Stimulated activated CD8-positive, alpha-beta memory T cell treated with anti-CD3 and anti-CD28 coated beads, Interleukin-4, amount 100 ng/mL, for 1 hour (primary cell): ENCODE measurements at places on chromosomes 7 and 10.

DNA sequence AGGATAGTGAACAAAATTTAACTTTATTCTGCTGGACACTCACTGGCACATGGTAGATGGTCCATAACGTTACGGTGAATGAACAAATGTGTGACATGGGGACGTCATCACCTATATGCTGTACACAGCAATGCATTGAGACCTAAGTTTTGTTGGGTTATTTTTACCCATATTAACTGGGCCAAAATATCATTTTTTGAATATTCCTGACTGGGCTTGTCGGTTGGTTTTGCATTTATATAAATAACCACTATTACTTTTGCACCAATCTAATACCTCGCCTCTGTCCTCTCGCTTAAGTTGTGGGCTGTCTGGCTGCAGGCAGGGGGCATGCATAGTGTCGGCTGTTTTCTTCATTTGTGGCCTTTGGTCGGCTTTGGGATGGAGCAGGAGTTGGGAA is 161.7 kb downstream of the USP6NL start:
- DNase-seq = no peak

- DNase-seq = no peak
Measured at GRCh38 chr7:125046767-125047166, 117.1 kb upstream of the POT1 start.

GRCh38 chr7:118734541-118734940 is 510.0 kb downstream of the ANKRD7 start:
- DNase-seq = no peak

DNA sequence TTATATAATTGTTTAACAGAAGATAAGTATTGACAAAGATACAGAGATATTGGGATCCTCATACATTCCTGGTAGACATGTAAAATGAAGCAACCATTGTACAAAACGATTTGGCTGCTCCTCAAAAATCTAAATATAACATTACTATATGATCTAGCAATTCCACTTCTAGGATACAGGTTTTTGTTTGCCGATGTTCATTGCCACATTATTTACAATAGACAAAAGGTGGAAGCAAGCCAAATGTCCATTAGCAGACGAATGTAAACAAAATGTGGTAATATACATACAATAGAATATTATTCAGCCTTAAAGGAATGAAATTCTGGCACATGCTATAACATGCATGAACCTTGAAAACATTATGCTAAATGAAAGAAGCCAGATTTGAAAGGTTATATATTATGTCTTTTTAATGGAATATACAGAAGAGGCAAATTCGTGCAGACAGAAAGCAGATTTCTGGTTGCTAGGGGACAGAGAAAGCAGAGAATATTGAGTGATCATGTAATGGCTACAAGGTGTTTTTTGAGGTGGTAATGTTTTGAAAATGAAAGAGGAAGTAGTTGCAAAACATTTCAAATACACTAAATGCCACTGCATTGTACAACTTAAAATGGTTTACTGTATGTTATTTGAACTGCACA is 44.9 kb downstream of the POLR1F start:
- no peak for DNase-seq

GRCh38 chr10:71268247-71268691 is 50.8 kb upstream of the SLC29A3 start:
- no peak for DNase-seq

GRCh38 chr7:25775999-25776743 is 375.8 kb upstream of the NFE2L3 start:
- DNase-seq = no peak

DNA sequence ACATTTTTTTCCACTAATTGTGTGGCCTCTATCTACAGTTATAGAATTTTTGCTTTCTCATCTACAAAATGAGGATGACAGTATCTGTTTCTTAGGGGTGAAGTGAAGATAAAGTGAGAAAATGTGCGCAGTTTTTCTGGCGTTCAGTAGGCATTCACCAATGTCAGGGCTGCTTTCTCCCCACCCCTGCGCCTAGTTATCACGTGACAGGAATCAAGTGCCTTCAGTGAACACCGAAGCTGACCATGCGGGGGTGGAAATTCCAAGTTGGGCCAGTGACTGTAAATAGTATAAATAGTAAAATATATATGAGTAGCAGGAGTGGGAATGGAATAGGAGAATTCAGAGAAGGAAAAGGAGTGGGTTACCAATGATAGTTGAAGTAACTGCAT is 77.4 kb downstream of the TAF3 start:
- DNase-seq = no peak

- no peak for DNase-seq
Measured at GRCh38 chr7:157056957-157057902, 46.8 kb upstream of the MNX1 start.

DNA sequence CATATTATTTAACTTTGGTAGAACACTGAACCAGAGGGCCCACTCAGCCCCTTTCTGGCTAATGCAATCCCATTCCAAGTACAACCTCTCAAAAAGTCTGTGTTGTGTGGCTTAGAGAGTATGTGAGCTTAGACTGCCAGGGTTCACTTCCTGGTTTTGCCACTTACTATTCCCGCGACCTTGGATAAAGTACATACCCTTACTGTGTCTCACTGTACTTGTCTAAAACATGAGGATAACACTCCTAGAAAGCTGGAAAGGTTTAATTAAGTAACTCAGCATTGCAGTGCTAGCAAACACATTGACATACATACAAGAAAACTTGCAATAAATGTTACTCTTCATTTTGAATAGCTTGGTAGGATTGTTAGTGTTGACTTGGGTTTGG is 215.8 kb downstream of the CHCHD3 start:
- no peak for DNase-seq

- DNase-seq = no peak
Measured at GRCh38 chr10:52245547-52245946, 68.5 kb upstream of the DKK1 start.

- no peak for DNase-seq
Measured at GRCh38 chr10:14253711-14254110, 77.0 kb downstream of the FRMD4A start.

DNA sequence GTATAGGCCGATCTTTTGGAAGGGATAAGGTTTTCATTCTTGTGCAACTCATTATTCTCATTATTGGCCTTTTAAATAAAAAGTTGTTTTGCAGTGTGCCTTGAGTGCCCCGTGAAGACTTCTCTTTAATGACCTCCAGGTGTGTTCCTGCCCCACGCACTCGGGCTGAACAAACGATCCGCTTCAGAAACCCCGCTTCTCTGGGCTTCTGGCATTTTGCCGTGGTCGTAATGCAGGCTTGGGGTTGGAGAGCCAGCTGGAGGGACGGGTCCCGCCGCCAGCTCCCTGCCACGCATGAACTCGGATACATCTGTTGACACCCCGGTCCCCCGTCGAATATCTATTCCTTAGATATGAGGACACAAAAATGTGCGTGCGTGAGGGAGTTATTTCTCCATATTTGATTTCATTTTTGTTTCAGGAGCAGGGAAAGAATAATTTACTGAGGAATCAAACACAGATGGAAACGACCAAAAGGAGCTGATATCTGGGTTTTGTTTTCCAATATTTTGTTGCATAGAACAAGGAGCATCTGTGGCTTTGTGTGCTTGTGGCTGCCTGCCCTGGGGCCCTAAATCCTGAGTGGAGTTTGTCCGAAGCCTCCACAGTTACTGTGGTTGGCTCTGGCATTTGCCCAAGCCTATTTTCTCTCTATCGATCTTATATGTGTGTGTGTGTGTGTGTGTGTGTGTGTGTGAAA is 17.0 kb upstream of the TTYH3 start:
- DNase-seq = no peak

GRCh38 chr7:82534684-82535083 is 91.1 kb upstream of the CACNA2D1 start:
- no peak for DNase-seq

GRCh38 chr7:117098457-117098856 is 145.2 kb downstream of the ST7 start:
- no peak for DNase-seq

DNA sequence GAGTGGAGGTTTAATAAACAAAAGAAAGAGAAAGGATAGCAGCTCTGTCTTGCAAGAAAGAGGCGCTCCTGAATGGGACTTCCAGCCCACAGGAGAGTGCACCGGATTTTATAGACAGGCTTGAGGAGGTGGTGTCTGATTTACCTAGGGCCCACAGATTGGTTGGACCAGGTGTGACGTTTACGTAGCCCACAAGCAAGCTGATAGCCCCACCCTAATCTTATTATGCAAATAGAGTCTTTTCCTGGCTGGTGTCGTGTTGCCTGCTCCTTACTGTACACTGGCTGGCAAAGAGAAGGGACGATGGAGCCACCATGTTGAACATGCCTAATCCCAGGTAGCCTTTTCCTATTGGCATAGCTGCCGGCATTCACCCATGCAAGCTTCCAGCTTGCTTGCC is 319.7 kb upstream of the POM121L12 start:
- no peak for DNase-seq

GRCh38 chr10:10726101-10726500 is 291.6 kb upstream of the CELF2 start:
- no peak for DNase-seq

DNA sequence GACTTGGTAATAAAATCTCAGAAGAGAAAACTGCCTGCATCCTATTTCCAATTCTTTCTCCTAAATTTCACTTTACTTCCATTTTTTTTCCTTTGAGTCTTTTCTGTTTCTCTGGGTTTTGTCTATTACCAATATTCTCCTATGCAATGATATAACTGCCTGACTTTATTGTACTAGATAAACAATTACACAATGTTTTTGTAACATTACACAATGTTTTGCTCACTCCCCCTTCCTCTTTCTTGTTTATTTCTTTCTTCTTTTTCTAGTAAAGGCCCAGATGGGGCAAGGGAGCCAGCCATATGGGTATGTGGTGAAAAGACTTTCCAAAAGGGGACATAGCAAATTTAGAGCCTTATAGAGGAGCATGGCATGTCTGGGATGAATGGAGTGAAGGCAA is 278.7 kb upstream of the PHYHIPL start:
- no peak for DNase-seq

- no peak for DNase-seq
Measured at GRCh38 chr10:21624951-21625350, 90.9 kb downstream of the MLLT10 start.

DNA sequence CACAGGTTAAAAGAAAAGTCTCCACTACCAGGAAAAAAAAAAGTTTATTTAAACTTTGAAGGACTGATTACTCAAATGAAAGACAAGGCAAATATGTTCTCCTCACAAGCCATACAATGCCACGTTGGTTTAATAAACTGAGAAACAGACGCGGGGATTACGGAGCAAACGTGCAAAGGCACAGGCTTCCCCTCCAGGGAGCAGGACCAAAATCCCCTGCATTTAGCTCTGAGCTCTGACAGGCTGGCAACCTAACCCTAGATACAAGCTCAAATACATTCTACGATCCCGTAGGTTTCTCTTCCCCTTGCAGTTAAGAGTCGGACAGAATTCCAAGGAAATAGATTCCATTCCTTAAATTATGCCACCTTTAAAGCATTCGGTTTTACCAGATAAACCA is 7.7 kb upstream of the GRB10 start:
- no peak for DNase-seq

GRCh38 chr10:36117231-36117630 is 475.1 kb upstream of the FZD8 start:
- no peak for DNase-seq

GRCh38 chr7:78124216-78124615 is 325.6 kb downstream of the PHTF2 start:
- no peak for DNase-seq

DNA sequence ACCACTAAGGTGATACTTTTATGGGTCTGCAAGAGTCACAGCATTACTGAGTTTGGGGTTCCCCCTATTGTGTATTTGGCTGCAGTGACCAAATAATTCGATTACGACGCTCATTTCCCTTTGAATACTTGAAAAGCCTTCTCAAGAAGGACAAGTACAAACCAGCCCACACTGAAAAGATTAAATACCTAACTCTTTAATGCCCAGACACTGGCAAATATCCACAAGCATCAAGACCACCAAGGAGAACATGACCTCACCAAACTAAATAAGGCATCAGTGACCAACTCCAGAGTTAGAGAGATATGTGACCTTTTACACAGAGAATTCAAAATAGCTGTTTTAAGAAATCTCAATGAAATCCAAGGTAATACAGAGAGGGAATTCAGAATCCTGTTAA is 31.8 kb upstream of the SFTPD start:
- no peak for DNase-seq

- DNase-seq = no peak
Measured at GRCh38 chr7:100839361-100839760, 12.0 kb upstream of the EPHB4 start.

GRCh38 chr10:79038841-79039201 is 29.9 kb upstream of the ZMIZ1 start:
- DNase-seq = no peak

DNA sequence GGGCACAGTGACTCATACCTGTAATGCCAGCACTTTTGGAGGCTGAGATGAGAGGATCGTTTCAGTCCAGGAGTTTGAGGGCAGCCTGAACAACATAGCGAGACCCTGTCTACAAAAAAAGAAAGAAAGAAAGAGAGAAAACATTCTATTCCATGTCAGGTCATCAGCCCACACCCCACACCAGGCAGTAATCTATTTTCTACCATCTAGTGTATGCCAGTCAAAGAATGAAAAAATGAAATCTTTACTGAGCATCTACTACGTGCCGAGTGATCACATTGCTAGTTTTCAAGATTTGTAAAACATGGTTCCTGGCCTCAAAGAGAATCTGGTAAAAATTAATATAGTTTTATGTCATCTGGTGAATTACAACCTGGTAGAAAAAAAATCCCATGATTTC is 3.1 kb upstream of the EPHB4 start:
- no peak for DNase-seq

- DNase-seq = no peak
Measured at GRCh38 chr7:120304674-120305073, 31.7 kb downstream of the KCND2 start.

GRCh38 chr10:12431151-12432101 is 82.1 kb downstream of the CAMK1D start:
- DNase-seq = no peak

- DNase-seq = no peak
Measured at GRCh38 chr7:149500201-149500600, 2.6 kb upstream of the ZNF746 start.

GRCh38 chr10:12741360-12741804 is 260.1 kb downstream of the CCDC3 start:
- no peak for DNase-seq

- DNase-seq = no peak
Measured at GRCh38 chr7:90726623-90727022, 130.5 kb downstream of the CDK14 start.

DNA sequence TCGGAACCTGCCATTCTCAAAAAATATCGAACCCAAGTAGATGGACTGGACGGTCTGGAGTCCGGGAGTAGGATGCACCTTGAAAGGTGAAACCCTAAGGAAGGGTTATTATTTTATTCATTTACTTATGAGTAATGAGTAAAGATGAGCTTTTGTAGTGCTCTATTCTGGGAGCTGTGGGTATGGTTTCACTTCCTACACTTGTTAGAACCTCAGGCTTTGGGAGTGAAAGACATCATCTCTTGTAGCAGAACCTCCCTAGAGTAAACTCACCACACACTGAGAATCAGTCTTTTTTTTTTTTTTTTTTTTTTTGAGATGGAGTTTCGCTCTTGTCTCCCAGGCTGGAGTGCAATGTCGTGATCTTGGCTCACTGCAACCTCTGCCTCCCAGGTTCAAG is 389.4 kb upstream of the AUTS2 start:
- DNase-seq = no peak
